ENCODE measurements at places on chromosomes 11 and 22.
A peak's percentile ranks its signal among the peaks of the same experiment; 100 is the strongest.

GRCh38 chr11:41895081-41895480, 435.6 kb upstream of the LRRC4C start:
- DNase-seq: no peak

DNA sequence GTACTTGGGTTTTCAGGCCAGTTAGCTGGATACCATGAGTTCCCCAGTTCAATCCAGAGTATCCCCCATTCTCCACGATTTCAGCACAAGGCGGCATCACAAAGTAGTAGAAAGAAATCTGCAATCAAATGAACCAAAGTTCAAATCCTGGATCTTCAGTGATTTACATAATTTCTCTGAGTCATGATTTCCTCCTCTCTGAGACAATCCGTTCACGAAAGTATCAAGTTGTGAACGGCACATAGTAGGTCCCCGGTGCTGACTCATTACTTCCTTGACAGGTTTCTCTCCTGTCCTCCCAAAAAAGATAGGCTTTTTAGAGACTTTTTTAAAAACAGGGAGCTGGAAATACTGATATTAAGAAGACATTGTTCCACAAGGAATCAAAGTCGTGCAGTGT, 69.1 kb upstream of the AKIP1 start:
- DNase-seq: peak; percentile 33

DNA sequence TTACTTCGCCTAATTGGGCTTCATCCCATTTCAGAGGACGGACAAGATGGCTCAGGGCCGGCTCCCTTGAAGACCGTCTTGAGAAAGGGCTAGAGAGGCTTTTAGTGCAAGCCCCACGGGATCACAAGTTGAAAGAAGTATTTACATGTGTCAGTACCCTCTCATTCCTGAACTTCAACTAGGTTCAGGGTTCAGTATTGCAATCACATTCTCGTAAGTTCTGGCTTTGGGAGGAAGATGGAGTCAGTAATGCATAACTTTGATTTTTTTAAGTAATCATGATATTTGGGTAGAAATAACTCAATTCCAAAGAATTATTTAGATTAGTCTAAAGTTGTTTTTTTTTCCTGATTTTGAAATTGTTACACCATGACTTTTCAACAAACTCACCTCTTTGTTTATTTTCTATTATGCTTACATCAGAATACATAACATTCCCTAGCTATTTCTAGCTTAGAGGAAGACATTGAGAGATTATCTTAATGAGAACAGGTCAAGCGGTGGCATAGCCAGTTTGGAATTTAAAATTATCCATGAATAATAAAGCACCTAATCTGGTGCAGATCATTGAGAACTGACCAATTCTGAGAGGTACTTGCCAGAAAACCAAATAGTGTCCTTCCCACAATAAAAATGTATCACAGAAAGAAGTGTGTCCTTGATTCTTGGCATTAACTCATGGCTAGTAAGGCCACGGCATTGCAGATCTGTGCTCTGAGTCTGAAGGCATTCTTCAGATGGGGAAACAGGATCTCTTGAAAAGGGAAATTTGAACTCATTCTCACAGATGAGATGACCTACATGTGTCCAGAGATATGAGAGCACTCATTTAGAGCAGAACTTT, 92.1 kb upstream of the BLID start:
- no peak for DNase-seq

- no peak for DNase-seq
Observed at GRCh38 chr22:24444251-24444650, 16.9 kb downstream of the ADORA2A start.

DNA sequence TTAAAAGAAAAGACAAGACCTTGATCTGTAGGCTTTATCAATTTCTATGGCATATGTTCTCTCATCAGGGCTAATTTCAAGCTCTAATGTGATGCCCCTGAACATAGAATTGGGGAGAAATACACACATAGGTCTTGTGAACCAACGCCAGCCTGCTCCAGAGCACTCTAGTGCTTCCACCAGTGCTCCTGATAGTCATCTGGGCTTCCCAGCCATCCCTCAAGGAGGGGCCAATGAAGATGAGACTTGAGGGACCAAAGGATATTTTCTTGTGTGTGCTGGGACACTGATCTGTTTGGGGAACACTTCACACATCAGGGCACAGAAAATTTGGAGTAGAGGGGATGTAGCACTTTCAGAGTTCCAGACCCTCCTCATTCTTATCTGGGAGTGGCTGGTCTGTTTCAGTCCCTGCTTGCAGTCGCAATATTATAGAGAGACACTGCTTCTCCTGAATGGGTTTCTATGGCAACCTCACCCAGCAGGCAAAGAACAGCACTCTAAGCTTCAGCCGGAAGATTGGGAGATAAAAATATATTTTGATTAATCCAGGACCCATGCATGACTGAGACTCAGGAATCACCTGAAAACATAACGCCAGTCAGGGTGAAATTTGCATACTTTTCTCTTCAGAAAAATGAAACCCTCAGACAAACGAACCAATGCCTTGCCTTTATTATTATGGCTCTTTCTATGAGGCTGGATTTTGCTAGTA, 28.4 kb upstream of the SCN3B start:
- DNase-seq: no peak

DNA sequence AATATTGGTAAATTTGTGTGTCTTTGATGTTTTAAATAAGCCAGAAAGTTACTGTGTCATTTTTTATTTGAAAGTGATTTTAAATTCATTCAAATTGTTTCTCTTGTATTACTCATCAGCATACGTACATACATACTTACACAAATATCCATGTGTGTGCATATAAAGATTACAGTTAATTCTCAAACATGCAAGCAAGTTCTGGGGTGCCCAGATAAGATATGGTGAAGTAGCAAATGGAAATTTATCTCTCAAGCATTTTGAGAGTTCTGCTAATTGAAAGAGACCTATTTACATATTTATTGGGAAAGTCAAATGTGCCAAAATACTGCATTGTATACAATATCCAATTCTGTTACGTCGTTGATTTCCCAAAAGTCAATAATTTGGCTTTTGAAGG, 1024.0 kb upstream of the CNTN5 start:
- DNase-seq: no peak

DNA sequence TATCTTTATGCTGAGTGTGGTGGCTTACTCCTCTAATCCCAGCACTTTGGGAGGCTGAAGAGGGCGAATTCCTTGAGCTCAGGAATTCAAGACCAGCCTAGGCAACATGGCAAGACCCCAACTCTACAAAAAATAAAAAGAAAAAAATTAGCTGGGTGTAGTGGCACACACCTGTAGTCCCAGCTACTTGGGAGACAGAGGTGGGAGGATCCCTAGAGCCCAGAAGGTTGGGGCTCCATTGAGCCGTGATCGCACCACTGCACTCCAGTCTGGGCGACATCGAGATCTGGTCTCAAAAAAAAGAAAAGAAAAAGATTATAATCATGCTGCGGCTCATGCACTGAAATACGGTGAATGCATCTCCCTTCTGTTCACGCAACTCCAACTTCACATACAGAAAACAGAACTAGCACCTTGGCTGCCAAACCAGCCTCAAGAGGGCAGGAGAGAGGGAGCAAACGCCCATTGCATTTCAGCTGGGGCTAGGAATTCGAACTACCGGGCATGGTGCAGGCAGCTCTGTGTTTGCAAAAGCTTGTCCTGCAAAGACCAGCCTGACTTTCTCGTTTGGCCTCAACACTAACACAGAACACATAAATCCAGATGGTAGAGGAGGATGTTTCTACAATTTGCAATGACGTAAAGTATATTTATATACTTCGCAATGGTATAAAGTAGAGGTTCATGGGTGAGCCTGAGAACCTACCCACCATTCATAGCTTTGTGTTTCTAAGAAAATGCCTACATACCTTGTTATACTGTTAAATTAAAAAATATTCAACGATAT, 6.3 kb upstream of the SYNGR1 start:
- peak; percentile 65 for DNase-seq

DNA sequence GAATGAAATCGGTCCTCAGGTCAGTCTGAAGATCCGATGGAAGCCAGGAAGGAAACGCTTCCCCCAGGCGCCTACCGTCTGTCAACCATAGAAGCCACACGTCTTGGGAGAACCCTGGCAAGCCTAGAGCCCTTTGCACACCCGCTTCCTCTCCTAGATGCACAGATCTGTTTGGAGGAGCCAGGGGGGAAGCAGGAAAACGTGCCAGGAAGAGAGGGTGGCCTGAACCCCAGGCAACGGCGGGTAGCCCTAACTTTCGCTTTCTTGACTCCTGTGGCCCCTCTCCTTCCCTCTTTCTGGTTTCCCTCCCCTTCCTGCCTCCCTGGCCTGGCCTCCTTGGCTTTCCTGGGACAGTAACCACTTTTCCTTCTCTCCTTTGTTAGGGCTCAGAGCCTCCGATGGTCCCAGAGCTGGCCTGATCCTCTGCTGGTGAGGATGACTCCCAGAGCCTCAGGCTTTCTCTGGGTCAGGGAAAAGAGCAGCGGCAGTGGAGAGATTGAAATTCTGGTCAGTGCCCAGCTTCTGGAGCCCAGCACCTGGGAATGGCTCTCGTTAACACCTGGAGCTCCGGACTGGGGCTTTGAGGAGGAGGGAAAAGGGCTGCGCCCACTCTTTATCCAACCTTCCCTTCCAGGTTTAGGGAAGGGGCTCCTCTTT, 2.1 kb downstream of the FXYD6 start:
- DNase-seq: no peak

DNA sequence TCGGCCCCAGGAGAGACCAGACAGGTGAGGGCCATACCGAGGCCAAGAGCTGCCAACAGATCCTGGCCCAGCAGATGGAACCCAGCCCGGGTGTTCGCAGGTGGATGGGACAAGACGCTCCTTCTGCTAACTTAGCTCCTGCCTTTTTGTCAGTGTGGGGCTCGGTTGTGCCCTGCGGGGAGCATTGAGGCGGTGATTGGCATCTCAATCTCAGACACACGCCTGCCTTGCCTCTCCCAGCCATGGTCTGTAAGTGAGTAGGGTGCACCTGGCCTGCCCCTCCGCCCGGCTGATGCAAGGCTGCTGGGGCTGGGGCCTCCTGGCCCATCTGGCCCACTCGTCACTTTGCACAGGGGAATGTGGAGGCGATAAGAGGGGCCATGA, 350.1 kb downstream of the TBC1D22A start:
- no peak for DNase-seq

DNA sequence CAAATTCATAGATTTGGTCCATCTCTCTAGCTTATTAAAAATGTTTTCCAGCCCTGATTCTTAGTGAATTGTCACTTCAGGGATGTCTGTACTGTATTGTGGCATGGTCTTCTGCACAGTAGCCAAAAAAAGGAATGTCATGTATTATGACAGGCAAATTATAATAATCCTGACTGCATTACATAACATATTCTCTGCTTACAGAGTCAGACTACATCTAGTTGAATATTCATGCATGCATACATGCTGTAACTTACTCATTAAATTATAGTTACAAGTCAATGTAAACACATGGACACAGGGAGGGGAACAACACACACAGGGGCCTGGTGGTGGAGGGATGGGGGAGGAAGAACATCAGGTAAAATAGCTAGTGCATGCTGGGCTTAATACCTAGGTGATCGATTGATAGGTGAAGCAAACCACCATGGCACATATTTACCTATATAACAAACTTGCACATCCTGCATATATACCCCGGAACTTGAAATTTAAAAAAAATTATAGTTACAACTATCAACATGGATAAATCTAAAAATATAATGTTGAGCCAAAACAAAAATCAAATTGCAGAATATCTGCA, 31.5 kb upstream of the SMCO4 start:
- DNase-seq: no peak

DNA sequence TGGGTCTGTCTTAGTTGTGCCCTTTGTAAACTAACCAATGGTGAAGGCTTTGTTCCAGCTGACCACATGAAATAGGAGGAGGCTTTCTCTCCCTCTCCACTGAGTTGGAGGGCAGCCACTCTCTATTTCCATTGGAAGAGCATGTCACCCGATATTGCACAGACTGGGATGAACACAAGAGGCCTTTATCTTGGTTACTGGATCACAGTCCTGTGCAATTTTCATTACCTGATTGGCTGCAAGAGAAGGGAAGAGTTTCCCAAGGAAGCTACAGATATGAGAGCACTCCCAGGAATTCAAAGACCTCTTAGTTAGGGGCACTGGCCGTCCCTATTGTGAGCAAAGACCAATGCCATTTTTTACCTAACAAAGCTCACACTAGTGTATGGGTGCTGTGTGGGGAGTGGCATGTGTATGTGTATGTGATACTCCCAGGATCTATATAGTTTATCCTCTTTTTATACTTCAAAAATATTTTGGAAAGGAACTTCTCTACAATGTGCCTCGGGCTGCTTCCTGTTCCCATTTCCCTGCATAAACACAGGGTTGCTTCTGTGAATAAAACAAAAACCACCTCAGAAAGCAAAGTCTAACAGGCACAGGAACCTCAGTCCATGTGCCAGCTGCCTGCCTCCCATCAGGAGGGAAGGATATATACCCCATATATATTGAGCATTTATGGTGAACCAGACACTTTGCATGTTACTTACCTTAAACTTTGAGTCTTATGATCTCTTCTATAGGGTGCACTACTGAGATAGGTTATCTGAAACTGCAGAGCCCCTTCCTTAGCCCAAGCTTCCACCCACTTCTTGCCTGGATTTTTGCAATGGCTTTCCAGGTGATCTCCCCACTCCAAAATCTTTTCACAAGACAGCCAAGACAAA, 126.5 kb downstream of the RASSF10 start:
- DNase-seq: no peak

GRCh38 chr11:81022057-81022456, 1581.2 kb upstream of the TENM4 start:
- no peak for DNase-seq

GRCh38 chr22:32701034-32701433, 100.5 kb upstream of the TIMP3 start:
- DNase-seq: no peak

DNA sequence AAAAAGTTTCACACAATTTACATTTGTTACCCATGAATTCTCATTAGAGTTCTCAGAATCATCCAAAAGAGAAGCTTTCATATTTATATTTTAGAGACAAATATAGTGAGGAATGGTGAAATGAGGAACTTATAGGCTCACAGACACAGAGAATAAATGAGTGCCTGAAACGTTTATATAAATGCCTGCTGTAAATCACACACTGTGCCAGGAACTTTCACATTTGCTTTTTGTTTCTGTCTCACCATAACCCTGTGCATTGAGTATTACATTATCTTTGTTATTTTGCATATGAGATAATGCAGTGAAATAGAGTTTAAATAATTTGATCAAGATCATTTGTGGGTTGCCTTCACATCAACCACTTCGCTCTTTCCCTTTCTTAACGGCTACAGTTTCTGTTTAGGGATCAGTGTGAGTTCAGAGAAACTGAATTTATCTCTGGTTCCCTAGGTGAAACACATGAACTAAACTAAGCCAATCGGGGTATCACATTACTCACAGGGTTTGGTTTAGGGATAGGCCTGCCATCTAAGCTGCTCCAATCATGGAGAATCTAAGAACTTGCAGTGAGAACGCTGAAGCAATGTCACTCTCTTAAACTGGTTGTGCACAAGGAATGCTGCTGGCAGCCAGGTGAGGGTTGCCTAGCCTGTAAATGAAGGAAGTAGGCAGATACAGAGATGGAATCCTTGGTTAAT, 1339.2 kb upstream of the TENM4 start:
- DNase-seq: no peak
